ENCODE measurements at places on chromosomes 4 and X.
A peak's percentile ranks its signal among the peaks of the same experiment; 100 is the strongest.

- peak; percentile 18 for DNase-seq
These were observed 556.0 kb upstream of the CPEB2 start for GRCh38 chr4:14446311-14446710.

DNA sequence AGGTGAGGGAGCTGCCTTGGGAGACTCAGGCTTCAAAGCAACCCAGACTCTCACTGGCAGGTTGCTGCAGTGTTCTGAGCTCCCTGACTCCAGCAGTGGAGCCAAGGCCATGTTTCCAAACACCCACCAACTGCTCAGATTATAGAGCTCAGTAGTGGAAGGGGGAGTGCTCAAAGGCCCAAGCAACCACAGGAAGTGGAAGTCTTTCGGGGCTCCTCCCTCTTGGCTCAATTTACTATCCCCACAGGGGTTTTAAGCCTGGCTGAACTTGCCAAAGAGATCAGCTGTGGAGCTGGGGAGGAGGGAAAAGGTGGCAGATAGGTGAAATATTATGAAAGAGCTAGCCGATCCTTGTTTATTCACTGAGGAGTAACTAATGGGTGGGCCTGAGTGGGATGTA, 82.5 kb downstream of the HPRT1 start:
- DNase-seq: no peak

DNA sequence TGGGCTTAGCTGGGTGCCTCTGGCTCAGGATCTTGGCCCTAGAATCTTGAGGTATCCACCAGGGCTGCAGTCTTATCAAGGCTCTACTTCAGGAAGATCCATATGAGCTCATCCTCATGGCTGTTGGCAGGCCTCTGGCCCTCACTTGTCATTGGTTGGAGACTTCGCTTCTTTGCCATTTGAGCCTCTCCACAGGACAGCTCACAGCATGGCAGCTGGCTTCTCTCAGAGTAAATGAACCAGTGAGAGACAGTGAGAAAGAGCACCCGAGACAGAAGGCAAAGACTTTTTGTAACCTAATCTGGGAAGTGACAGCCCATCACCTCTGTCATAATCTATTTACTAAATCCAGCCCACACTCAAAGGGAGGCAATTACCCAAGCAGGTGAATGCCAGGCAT, 236.8 kb downstream of the GPAT3 start:
- DNase-seq: no peak

DNA sequence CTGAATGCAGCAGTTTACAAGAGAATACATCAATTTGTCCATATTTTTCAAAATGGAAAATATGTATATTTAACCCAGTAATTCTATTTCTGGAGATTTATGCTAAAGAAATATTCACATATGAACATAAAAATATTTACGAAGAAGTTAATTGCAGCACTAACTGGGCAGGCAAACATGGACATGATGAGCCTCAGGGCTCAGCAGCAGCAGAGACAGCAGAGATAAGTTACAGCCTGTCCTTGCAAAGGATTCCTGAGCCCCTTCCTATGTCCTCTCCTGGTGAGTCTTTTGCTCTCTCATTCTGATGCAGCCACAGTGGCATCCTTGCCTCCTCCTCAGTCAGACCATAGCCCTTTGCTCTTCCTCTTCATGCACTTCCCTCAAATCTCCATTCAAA, 680.6 kb upstream of the CPEB2 start:
- no peak for DNase-seq

DNA sequence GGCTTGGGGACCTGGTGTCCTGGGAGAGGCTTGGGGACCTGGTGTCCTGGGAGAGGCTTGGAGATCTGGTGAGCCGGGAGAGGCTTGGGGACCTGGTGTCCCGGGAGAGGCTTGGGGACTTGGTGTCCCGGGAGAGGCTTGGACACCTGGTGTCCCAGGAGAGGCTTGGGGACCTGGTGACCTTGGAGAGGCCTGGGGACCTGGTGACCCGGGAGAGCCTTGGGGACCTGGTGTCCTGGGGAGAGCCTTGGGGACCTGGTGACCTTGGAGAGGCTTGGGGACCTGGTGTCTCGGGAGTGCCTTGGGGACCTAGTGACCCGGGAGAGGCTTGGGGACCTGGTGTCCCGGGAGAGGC, 12.6 kb downstream of the SHOX start:
- DNase-seq: no peak

GRCh38 chrX:12804655-12805054, 13.4 kb downstream of the PRPS2 start:
- DNase-seq: no peak

DNA sequence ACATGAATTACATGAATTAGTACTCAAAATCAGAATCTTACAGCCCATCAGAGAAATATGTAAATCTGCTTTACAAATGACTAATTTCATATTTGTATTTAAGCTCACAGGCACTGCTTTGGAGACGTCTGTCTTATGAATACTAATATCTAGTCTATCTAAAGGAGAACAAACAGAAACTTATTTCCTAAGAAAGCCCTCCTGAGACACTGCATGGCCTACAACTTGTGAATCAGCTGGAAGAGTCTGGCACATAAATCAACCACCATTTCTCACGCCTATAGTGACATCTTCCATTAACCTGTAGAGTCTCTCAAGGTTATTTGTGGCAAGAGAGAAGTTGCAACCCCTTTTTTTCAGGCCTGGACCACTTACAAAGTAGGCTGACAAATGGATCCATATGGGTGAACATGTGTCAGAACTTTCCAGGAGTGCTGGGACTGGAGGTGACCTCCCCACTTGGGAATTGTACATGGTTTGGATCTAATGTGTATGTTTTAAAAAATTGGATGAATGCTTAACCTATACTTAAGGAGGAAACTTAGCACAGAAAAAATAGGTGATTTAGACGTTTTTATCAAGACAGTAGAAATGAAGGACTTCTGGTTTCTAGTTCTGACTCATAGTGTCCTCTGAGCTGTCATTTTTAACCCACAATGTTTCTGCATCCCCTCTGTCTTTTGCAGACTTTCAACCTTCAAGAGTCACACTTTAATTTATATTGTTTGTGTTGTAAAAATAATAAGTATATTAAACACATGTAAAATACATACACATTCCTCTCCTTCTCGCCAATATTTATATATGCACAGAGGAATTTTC, 83.2 kb upstream of the ARHGAP24 start:
- DNase-seq: no peak

GRCh38 chrX:46260499-46260898, 284.7 kb downstream of the ZNF674 start:
- no peak for DNase-seq

DNA sequence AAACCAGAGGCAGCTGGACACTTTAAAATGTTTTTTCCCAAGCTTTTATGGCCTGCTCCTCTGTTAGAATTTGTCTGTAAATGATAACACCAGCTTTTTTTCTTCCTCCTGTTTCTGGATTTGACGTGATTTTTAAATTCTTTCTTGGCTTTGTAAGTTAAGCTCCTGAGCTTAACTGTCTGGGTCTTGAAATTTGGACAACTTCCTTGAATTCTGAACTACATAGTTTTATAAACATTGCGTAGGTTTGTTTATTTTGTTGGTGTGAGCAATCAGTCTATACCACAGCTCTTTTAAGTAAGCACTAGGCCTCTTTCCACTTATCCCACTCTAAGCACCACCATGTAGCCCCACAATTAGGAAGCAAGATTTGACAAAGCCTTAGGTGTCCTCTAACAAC, 144.4 kb upstream of the GUCY1A1 start:
- no peak for DNase-seq

DNA sequence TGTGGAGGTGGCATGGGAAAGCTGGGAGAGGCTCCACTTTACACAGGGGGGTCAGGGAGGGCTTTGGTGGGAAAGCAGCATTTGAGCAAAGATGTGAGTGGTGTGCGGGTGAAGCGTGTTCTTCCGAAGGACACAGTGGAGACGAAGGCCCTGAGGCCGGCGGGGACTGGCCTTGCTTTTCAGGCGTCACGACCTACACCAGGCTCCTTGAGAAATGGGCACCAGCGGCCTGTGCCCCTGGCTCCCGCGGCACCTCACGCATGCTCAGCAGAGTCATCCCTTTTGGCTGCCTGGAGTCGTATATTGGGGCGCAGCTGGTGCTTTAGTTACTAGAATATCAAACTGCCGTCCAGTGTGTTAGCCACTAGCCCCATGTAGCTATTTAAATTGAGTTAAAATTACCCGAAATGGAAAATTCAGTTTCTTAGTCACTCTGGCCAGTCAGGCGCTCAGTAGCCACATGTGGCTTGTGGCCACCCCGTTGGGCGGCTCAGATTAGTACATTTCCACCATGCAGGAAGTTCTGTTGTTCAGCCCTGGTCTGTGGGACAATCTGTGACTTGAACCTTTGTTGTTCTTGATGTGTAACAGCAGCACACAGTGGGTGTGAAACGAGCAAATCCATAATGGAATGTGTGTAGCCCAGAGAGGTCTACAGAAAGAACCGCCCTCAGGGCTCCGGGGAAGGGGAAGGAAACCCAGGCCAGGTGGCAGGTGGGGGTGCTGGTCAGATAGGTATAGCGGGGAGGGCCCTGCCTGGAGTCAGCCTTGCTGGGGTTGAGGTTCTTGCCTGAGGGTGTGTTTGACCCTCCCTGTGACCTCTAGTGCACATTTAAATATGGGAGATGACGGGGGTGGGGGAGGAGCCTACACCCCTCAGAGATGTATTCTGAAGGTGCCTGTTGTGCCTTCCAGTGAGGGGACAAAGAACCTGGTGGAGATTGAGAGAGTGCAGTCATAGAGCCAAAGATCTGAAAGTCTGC, 30.4 kb downstream of the TBC1D14 start:
- DNase-seq: no peak

- DNase-seq: no peak
These were observed 5.2 kb upstream of the ARX start for GRCh38 chrX:25020905-25021449.

- no peak for DNase-seq
These were observed 2.9 kb upstream of the KCND1 start for GRCh38 chrX:48974574-48974973.

GRCh38 chrX:11462648-11463047, 169.4 kb downstream of the AMELX start:
- DNase-seq: no peak

DNA sequence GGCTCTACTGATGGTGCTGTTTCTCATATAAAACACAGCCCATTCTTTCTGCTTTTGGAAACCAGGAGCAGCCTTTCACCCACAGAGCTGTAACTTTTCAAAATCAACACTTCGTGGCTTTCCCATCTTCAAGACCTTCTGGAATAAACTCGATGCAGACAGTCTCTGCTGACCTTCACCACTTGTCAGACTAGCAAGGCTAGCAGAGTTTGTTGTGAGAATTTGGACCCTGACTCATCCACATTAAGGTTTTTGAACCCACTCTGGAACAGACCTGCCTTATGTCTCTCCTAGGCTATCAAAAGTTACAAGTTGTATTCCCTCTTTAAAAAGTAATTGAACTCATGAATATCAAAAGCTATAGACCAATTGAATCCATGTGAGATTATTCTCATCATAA, 88.6 kb downstream of the MAML3 start:
- DNase-seq: no peak

GRCh38 chr4:46850026-46850425, 59.0 kb downstream of the COX7B2 start:
- DNase-seq: no peak

- DNase-seq: no peak
These were observed 1105.1 kb downstream of the STPG2 start for GRCh38 chr4:97038146-97038516.

- no peak for DNase-seq
These were observed 501.2 kb upstream of the INTU start for GRCh38 chr4:127131527-127131926.

DNA sequence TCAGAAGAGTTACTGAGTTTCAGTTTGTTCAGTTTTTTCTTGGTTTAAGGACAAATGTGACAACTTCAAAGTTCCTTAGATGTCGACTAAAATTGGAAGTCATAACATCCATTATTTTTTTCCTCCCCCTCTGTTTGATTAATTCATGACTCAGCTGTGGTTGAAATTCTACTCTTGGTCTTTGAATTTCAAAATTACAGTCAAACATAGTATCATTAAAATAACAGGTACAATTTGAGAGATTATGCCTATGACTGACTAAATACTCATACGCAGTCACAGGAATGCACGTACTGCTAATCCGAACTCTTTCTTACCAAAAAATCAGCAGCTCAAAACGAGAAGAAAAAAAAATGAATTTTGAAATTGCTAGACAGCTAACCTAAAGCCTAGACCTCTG, 1434.8 kb downstream of the RAPGEF2 start:
- DNase-seq: no peak

DNA sequence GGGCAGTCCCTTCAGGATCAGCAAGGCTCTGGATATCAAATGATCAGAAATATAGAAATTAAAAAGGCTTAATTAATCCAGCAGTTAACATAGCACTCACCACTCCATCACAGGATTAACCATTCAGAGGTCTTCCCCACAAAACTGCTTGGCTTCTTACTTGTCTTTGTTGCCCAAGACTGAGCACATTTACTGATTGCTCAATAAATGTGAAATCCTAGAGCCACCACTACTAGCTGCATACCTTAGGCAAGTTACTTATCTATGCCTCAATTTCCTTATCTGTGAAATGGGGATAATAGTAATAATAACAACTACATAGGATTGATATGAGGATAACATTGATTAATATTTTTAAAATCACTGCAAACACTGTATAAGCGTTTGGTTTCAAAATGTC, 124.2 kb downstream of the ARHGAP6 start:
- DNase-seq: no peak

- DNase-seq: peak; percentile 5
These were observed 369.3 kb downstream of the FBXW7 start for GRCh38 chr4:152166567-152166966.

GRCh38 chr4:139403462-139403861, 50.5 kb upstream of the RAB33B start:
- DNase-seq: no peak

DNA sequence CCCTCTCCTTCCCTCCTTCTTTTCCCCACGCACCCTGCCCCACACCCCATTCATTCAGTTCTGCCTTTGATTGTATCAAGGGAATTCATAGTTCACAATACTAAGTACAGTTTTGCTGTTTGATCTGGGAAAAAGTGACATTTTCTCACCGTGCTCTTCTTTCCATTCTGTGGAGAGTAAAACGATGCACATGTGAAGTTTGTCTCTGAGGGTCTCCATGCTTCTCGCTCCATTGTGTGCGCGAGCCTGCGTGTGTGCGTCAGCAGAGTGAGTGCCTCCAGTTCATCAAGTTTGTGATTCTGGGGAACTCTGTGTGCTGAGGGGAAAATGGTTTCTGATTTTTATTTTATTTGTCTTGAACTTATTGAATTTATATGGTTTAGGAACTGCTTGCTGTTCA, 1.9 kb downstream of the STK26 start:
- no peak for DNase-seq

DNA sequence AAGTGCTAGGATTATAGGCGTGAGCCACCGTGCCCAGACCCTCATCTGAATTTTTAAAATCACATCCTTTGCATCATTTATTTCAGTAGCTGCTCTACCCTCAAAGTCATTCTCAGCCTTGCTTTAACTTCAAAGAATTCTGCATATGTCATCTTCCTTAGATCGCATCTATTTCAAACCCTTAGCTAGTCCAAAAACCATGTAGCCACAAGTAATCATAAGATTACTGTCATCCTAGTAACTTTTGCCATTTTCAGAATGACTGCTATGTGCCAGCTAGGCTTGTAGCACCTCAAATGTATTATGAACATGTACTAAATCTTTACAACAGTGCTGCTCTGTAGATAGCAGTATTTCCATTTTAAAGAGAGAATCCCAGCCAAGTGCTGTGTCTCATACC, 45.5 kb upstream of the KLF3 start:
- DNase-seq: no peak

GRCh38 chr4:73575660-73576059, 44.6 kb downstream of the RASSF6 start:
- DNase-seq: no peak

GRCh38 chrX:123424546-123424945, 240.5 kb downstream of the GRIA3 start:
- DNase-seq: peak; percentile 43
